ENCODE measurements at places on chromosomes 7 and 10. TPM values are rescaled to one million over a fixed set of nuclear protein-coding genes. Genes with fewer than 3 reads are reported as not detected.

Gene C10orf67
- total RNA-seq, result 0.19 TPM

Gene EBLN1
- total RNA-seq, result not detected

Gene SEMA3D
- 7.0 TPM for total RNA-seq

Gene PDGFA
- 45.4 TPM for total RNA-seq

Gene GBX1
- not detected for total RNA-seq

Data from regular cardiac myocyte (primary cell).